Activated T-helper 1 cell treated with anti-CD3 and anti-CD28 coated beads, Interleukin-2, amount 50 U/mL, for 16 hours (primary cell): ENCODE measurements at places on chromosomes 7 and 10.

DNA sequence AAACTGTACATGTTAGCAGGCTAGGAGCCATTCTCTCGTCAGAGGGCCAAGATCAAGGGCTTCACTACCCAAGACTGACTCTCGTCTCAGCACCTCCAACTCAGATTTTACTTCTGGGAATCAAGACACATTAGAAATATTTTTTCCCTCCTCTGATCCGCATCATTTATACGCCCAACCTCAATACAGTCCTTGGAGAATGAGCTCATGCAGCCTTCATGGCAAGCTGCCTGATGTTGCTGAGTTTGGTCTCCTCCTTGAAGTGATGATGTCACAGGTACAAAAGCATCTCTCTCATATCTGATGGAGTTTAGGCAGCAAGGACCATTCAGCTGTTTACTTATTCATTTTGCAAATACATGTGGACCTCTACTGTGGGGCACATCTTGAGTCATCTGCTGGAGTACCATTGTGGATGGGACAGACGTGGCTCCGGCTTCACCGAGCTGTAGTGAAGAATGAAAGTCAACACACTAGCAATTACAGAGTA is 114.0 kb downstream of the BMPER start:
- DNase-seq, result no peak

DNA sequence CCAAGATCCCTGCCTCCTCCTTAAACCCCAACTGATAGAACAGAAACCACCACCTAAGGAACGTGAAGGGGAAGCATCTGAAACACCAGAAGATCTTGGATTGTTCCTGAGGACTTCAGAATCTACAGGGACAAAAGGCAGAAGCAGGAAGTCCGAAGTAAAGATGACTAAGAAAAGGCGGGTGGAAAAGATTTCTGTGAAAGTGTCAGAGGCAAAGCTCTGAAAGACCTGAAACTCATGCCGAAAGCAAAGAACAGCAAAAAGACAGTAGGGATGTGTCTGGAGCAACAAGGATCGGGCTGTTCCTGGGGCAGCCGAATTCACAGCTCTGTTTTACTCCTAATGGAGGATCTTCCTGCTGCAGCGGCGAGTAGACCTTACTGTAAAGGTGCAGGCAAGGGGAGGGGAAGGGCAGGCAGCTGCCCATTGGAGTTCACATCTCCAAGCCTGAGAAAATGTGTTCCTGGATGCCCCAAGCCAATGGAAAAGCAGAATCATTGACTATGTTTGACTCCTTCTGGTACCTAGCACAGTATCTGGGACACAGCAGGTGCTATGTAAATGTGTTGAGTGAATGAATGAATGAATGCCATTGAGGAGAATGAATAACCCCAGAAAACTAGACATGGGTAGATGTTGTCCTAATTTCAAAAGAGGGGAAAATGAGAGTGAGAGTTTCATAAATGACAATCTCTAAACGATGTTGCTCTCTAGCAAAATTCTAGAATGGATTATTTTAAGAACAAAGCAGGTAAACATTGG is 40.4 kb downstream of the PDIA4 start:
- DNase-seq, result no peak

DNA sequence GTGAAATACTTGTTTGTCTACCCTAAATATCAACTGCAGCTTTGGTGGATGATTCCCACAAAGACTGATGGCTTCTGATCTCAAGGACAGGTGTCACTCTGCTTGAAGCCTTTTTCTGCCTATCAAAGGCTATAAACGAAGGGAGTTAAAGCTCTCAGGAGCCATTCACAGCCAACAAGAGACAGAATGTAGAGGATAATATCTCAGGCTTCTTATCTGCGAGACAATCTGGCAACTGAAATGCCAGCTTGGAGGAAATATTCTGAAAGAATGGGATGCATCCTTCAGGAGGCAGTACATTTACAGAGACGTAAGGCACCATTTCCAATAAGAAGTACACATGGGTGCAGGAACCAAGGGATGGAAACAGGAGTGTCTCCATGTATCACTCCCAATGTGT is 549.4 kb downstream of the GPAM start:
- no peak for DNase-seq

GRCh38 chr7:90626013-90626412 is 29.9 kb downstream of the CDK14 start:
- DNase-seq, result no peak

DNA sequence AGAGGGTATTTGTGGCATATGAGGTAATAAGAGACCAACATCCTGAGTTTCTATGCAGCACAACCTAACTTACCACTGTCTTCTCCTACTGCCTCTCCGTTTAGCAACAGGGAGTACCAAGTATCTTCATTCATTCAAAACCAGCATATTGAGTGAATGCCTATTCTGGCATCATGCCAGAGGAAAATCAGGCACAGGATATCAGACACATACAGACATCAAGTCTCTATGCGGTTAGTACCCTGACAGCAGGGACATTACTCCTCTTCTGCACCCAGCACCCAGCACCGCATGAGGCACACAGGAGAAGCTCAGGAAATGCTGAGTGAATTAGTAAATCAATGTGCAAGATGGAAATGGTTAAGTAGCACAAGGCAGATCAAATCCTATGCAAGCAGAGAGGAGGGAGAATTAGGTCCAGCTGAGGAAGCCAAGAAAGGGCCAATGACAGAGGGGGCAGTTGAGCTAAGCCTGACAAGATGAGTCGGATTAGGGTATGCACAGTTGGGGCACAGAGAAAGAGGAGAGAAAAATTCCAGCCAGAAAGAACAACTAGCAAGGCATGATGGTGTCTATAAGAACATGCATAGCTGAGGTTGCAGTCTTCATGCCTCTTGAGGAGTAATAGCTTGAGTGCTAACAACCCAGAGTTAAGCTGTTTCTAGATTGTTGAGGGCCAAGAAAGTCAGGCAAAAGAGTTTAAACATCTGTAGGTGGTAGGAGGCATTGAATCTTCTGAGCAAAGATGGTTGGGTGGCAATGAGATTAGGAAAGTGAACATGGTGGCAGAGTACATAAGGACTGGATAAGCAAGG is 146.0 kb downstream of the PLXNA4 start:
- DNase-seq, result no peak

- no peak for DNase-seq
Observed at GRCh38 chr7:68485253-68485917, 1112.9 kb upstream of the AUTS2 start.

- no peak for DNase-seq
Observed at GRCh38 chr10:7558036-7558435, 108.7 kb downstream of the ITIH5 start.

DNA sequence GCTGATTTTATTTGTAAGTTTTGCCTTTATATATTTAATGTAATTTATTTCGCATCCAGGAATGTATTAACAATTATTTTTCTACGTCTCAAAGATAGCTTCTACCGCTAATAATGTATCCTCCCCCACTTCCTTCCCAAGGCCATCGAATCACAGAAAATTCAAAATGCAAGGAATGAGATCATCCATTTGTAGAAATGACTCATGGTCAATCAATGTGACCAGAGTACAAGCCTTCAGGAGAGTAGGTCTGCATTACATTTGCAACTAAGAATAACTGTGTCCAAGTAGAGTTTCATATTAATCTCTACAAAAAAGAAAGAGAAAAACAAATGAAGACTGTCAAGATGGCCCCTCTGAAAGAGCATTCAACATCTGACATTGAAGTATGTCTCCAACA is 205.9 kb upstream of the PHF14 start:
- DNase-seq, result no peak

GRCh38 chr10:23367896-23368595 is 23.4 kb upstream of the C10orf67 start:
- DNase-seq, result no peak

DNA sequence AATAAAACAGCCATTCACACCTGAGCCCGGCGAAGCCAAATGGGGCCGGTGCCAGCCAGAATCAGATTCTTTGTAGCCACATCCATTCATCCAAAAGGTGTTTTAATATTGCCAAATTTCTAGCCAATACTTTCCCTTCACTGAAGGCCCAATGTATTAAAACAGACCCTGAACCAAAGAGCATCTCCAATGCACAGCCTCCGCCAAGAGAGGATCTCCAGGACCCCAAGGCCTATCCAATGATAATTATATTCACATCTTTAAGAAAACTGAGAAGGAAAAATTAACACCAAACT is 12.2 kb downstream of the EBF3 start:
- DNase-seq, result no peak

- DNase-seq, result no peak
Observed at GRCh38 chr7:157580324-157580723, 243.5 kb downstream of the DNAJB6 start.

GRCh38 chr10:100483876-100484666 is 21.3 kb downstream of the WNT8B start:
- no peak for DNase-seq

DNA sequence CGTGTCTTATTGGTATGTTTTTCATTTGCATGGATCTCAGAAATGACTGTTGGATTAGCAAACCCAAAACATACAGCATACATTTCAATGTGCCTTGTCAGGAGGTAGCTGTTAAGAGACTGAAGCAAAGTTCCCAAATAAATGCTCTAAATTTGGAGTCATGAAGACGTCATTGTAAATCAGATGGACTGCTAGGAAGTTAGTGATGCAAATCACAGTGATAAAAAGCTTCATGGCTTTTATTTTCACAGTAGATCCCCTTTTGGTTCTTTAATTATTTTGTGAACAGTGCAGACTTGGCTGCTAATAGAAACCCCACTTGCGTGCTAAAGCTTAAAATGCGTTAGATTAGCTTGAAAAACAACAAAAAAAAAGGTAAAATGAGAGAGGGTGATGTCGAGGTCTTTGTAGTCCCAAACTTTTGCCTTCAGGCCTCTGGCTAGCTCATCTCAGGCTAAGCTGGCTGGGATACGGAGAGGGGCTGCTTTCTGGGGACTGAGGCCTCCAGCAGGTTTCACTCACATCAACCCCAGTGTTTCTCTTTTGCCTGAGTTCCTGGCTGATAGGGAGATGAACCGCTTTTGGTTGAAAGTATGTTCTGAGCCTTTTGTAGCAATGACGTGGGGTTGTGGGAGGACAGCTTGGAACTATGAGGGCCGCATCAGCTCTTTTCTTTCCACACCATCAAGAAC is 107.1 kb upstream of the CDCA7L start:
- no peak for DNase-seq

DNA sequence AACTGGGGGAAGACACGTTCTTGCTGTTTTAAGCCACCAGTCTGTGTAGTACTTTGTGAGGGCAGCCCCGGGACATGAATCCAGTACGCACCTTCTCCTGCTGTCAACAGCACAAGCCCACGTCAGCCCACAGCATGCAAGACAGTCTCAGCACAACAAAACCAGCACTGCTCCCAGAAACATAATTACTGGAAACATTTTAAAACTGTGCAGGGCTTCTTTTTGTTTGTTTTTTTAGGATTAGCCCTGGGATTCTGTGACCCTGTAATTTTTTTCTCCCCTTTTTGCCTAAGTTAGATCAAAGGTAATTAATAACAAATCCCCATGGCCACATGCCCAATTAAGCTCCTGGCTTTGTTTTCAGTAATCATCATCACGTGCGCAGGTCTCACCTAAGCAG is 87.5 kb downstream of the VOPP1 start:
- no peak for DNase-seq

- no peak for DNase-seq
Observed at GRCh38 chr7:156895024-156895780, 2.2 kb upstream of the LMBR1 start.

DNA sequence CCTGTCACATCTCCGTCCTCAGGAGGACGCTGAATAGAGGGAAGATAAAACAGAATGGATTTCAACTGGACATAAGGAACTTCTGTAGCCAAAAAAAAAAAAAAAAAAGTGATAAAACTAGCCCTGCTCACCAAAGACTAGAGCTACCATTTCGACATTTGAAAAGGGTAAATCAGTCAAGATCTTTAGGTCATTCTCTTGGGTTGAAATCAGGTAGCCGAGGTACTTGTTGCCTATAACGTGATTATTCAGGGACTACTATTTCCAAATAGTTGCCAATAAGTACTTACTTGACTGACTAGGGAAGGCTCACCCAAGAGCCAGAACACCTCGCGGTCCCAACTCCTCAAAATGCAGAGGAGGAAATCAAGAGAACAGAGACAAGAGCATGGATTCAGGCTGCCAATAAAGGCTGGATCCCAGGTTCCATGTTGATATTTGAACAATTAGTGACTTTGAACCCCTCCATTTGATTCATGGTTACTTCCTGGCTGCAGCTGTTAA is 2.0 kb downstream of the RHEB start:
- no peak for DNase-seq

DNA sequence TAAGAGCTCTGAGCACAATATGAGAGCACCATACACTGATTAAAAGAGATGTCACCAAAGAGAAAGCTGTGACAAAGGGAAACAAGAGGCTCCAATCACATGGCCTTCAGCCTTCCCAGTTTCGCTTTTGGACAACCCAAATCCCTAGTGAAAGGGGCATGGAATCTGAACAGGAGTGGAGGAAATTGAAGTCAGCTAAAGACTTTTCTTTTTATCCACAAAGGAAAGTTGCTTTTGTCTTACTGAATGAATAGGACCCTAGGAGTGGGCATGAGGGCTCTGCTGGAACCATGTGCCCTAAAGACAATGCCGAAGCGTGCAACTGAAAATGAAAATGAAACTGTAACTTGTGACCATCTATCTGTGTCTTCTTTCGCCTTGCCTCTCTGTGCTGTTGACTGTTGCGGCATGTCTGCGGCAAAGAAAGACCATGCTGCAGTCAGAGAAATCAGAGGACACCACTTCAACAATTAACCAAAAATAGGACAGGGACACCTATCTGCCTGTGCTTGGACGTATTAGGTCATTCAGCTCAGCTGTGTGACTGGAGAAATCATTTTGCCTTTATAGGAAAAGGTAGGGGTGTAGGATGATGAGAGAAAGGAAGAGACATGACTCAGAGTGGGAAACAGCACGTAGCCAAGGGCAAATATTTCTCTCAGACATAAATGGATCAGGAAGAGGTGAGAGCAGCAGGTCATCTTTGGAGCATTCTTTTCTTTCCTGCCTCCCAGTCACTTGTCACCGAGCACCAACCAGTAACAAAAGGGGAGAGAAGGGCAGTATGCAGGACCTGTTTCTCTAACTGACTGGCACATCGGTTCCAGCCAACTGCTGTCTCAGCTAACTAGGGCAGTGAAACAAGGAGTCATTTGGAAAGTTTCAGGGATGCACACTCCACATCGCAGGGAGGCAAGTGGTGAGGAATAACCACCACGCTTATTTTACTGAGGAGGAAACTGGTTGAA is 12.3 kb downstream of the CAV2 start:
- DNase-seq, result no peak

GRCh38 chr10:125419831-125420230 is 259.5 kb upstream of the CTBP2 start:
- no peak for DNase-seq

DNA sequence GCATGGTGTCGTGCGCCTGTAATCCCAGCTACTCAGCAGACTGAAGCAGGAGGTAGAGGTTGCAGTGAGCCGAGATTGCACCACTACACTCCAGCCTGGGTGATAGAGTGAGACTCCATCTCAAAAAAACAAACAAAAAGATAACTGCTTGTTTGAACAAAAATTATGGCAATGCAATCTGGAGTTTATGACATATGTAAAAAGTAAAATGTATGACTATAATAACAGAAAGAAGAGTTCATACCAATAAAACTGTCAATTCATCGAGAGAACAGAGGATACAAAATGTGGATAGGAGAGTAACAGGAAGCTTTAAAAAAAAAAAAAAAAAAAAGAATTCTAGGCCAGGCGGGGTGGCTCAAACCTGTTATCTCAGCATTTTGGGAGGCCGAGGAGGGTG is 19.2 kb downstream of the SLC25A16 start:
- no peak for DNase-seq
